ENCODE measurements at places on chromosomes 13 and 19.

- DNase-seq, result no peak
Measured at GRCh38 chr19:4719499-4719866, 4.2 kb downstream of the DPP9 start.

GRCh38 chr13:112424098-112424497 lies 47.9 kb downstream of the SPACA7 start:
- DNase-seq, result no peak

- DNase-seq, result no peak
Measured at GRCh38 chr13:47291107-47291656, 394.3 kb upstream of the HTR2A start.

DNA sequence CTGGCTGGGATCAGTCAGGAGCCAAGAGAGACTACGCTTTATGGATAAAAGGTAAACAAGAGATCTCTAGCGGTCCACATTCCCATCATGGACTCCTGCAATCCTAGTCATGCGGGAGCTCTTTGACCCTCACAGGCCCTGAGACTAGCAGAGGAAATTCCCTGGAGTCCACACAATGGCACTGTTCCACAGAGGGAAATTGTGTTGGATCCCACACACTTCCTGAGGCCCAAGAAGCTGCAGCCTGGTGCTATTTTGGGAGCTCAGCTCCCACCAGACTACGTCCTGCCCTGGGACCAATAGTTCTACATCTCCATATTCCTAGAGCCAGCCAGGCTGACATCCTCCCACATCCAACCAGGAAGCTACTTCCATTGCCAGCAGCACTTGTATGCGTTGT lies 2358.4 kb downstream of the PCDH9 start:
- no peak for DNase-seq
